ENCODE measurements at places on chromosomes 7 and 10.

GRCh38 chr7:18402488-18403183, 92.9 kb upstream of the HDAC9 start:
- DNase-seq, result no peak

- no peak for DNase-seq
These were observed 429.0 kb upstream of the POT1 start for GRCh38 chr7:125358551-125359167.

- DNase-seq, result no peak
These were observed 220.6 kb upstream of the FOXK1 start for GRCh38 chr7:4461531-4461930.

GRCh38 chr7:108280136-108280535, 150.0 kb upstream of the LAMB4 start:
- DNase-seq, result peak; percentile 5

GRCh38 chr7:47386273-47386835, 195.6 kb downstream of the TNS3 start:
- no peak for DNase-seq

- no peak for DNase-seq
These were observed 73.8 kb upstream of the SFMBT2 start for GRCh38 chr10:7484456-7485243.

- DNase-seq, result no peak
These were observed 605.6 kb upstream of the CNTNAP2 start for GRCh38 chr7:145511004-145511403.
